ENCODE measurements at places on chromosomes 16 and 17.

- DNase-seq: no peak
Observed at GRCh38 chr17:77444984-77445759, 304.4 kb downstream of the SEC14L1 start.

DNA sequence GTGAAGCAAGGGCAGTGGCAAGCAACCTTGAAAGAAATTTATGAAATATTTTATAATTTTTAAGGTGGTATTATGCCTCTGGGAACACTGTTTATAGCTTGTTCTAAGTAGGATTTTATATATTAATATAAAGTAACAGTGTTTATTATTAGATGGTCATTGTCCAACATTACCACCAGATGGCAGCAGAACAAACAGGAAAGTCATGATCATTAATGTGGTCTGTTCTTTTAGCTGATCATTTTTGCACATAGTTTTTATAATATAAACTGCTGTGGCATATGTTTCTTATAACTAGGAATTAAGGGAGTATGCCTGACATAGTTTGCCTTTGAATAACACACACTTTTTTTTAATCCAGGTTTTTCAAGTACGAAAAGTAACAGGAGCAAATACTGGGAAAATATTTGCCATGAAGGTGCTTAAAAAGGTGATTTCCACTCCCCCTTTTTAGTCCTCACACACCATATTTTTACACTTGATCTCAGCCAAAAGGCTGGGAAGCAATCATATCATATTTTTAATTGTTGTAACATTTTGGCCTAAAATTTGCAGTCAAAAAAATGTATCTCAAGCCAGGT is 21.4 kb downstream of the RPS6KB1 start:
- DNase-seq: no peak

- DNase-seq: no peak
Observed at GRCh38 chr17:40548982-40549685, 16.1 kb downstream of the CCR7 start.

- no peak for DNase-seq
Observed at GRCh38 chr16:4160658-4161430, 44.6 kb upstream of the ADCY9 start.

- DNase-seq: no peak
Observed at GRCh38 chr16:70252355-70252988, 732 bp upstream of the EXOSC6 start.

- peak; percentile 8 for DNase-seq
Observed at GRCh38 chr16:1188432-1189189, 35.7 kb downstream of the CACNA1H start.

DNA sequence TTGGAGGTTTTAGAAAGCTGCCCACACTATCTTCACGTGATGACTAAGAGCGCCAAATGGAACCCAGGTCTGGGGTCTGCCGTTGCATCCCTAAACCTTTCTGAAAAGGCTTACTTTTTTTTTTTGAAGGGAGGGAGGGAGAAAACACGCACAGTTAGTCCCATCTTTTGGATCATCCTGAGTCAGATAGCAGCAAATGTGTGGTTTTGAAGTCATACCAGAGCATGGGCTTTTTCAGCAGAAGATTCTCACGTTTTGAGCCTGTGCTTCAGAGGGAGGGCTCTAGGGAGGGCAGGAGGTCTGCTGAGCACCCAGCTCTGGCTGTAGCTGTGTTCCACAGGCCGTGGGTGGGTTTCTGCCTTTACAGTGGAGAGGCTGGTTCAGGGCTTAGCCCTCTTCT is 194.7 kb downstream of the SNX29 start:
- DNase-seq: no peak

- DNase-seq: no peak
Observed at GRCh38 chr17:78241277-78242023, 10.0 kb downstream of the TMEM235 start.

GRCh38 chr17:68260051-68260762 is 12.4 kb downstream of the AMZ2 start:
- no peak for DNase-seq

GRCh38 chr17:14471052-14471451 is 170.2 kb downstream of the HS3ST3B1 start:
- no peak for DNase-seq

DNA sequence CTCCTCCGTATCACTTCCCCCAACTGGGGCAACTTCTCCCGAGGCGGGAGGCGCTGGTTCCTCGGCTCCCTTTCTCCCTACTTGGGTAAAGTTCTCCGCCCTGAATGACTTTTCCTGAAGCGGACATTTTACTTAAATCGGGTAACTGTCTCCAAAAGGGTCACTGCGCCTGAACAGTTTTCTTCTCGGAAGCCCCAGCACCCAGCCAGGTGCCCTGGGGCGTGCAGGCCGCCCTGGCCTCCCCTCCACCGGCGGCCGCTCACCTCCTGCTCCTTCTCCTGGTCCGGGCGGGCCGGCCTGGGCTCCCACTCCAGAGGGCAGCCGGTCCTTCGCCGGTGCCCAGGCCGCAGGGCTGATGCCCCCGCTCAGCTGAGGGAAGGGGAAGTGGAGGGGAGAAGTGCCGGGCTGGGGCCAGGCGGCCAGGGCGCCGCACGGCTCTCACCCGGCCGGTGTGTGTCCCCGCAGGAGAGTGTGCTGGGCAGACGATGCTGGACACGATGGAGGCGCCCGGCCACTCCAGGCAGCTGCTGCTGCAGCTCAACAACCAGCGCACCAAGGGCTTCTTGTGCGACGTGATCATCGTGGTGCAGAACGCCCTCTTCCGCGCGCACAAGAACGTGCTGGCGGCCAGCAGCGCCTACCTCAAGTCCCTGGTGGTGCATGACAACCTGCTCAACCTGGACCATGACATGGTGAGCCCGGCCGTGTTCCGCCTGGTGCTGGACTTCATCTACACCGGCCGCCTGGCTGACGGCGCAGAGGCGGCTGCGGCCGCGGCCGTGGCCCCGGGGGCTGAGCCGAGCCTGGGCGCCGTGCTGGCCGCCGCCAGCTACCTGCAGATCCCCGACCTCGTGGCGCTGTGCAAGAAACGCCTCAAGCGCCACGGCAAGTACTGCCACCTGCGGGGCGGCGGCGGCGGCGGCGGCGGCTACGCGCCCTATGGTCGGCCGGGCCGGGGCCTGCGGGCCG is 1.6 kb downstream of the HIC1 start:
- DNase-seq: no peak

- no peak for DNase-seq
Observed at GRCh38 chr17:50893183-50893993, 27.2 kb upstream of the TOB1 start.

- DNase-seq: no peak
Observed at GRCh38 chr17:49401971-49402611, 12.6 kb downstream of the PHB1 start.

DNA sequence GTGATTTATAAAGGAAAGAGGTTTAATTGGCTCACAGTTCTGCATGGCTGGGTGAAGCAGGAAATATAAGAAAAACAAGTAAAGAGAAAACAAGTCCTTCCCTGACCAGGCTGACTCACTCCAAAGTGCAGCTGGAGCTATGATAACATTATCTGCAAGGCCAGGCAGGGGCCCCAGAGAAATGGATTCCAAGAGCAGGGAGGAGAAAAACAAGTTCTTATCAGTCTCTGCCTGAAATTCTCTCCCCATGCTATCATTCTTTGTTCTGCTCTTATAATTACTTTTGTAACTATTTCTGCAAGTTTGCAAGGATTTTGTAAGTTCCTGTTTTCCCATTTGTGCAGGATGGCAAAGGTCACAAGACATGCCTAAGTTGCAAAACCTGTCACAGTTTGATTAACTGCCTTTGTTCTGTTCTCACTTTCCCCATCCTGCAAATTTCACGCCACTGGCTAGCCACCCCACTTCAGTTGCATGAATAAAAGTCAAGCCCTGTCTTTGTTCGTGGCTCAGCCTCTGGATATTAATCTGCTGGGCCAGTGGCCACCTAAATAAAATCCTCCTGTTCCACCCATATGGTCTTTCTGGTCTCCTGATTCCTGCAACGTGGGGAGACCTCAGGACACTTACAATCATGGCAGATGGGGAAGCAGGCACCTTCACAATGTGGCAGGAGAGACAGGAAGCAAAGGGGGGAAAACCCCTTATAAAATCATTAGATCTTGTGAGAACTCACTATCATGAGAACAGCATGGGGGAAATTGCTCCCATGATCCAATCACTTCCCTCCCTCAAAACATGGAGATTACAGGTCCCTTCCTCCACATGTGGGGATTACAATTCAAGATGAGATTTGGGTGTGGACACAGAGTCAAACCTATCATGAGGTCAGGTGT is 13.1 kb downstream of the ABCA9 start:
- DNase-seq: no peak

- DNase-seq: no peak
Observed at GRCh38 chr17:63066158-63066813, 100.3 kb downstream of the TANC2 start.

DNA sequence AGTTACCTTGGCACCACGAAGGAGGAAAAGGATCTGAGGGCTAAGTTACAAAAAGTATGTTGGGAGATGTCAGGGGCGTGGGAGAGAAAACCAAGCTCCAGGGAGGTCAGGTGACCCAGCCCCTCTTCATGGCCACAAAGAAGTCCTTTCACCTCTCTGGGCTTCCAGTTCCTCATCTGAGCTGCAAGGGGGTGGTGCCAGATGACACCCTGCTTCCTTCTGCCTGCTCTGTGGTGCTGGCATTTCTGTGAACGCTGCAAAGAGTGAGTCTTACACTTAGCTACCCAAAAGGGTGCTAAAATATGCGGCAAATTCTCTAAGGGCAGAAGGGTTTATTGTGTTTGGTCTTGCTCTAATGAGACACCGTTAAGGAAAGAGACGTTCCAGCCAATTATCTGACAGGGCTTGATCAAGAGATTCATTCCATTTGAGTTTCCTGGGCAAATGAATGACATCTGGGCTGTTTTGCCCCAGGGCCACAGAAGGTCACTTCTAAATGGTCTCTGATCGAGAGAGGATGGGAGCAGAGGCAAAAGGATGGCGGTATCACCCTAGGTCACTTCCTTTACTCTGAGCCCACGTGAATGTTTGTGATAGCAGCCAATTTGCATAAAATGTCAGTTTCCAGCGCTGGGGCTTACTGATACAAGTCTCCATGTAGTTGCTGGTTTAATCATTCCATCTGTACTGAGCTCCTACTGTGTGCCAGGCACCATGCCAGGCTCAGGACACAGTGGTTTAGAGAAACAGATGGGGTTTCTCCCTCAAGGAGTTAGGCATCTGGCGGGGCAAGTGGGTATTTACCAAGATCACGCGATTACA is 210.2 kb downstream of the KATNIP start:
- DNase-seq: no peak

DNA sequence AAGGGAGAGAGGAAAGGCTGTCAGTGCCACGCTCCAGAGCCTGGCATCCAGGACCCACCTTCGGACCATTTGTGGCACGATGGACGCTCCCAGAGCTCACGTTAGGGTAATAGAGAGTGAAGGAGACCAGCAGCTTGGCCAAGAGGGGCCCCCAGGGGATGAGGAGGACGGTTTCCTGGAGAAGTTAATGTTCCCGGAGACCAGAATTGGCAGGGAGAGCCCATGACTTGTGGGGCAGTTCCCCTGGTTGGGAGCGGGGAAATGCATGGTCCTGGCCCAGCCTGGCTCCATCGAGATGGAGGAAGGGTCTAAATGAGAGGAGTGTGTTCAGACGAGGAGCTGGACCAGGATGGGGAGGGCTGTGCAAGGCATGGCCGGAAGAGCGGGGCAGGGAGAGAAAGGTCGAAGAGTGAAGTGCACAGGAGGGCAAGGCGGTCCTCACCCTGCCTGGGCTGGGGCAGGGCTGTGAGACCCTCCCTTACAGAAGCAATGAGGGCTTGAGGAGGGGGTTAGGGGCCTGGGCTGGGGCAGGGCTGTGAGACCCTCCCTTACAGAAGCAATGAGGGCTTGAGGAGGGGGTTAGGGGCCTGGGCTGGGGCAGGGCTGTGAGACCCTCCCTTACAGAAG is 2.9 kb upstream of the HIC1 start:
- no peak for DNase-seq

DNA sequence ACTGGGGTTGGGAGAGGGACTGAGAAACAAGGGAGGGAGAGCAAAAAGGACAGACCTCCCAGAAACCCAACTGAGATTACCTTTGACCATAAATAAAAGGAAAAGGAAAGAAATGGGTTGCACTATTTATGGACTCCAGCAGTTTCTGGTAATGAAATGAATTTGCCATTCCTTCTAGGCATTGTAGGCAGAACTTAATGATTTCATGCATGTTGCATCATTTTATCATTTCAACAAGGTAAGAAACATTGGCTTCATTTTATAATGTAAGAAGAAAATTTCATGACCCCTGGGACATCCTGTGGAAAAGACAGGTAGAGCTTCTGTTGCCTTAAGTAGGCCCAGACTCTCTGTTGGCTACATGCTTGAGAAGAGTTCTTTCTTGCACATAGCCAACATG is 8.2 kb upstream of the CDYL2 start:
- DNase-seq: no peak

GRCh38 chr16:51565184-51565583 is 414.1 kb upstream of the SALL1 start:
- DNase-seq: no peak

DNA sequence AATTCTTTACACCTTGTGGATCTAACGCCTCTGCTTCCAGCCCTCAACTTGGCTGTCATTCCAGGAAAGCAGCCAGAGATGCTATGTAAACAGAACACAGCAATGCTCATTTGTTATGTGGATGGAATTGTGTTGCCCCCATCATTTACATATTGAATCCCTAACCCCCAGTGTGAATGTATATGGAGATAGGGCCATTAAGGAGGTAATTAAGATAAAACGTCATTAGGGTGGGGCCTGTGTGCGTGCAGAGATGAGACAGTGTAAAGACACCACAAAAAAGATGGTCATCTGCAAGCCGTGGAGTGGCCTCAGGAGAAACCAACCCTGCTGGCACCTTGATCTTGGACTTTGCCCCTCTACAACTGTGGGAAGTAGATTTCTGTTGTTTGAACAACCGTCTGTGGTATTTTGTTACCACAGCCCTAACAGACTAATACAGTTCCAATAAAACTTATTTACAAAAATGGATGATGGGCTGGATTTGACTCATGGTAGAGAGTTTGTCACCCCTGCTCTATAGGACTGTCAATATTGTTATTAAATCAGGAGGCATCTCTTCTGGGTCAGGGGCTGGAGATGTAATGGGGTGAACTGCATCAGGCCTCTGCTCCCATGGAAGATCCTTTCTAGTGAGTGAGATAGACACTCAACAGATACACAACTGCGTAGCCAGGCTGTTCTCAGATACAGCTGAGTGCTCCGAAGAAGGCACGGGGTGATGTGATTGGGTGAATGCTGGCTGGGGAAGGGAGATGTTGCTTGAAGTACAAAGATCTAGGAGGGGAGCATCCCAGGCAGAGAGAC is 339.0 kb downstream of the SNX29 start:
- no peak for DNase-seq

GRCh38 chr16:47033176-47033575 is 59.7 kb upstream of the DNAJA2 start:
- DNase-seq: no peak

DNA sequence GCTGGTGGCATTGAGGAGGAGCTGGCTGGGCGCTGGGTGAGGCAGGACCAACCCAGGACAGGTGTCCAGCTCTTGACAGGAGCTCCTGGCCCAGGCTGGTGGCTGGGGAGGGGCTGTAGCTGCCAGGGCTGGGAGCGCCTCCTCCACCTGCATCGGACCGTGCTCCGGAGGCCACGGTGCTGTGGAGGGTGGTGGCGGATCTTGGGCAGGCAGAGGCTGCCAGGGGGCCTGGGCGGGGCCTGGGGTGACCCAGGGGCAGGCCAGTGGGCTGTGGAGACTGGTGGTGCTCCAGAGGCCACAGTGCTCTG is 32.0 kb downstream of the SOX8 start:
- DNase-seq: no peak
